ENCODE measurements at places on chromosomes 11 and 22.

GRCh38 chr22:39179401-39179827, 26.9 kb upstream of the CBX7 start:
- no peak for DNase-seq

DNA sequence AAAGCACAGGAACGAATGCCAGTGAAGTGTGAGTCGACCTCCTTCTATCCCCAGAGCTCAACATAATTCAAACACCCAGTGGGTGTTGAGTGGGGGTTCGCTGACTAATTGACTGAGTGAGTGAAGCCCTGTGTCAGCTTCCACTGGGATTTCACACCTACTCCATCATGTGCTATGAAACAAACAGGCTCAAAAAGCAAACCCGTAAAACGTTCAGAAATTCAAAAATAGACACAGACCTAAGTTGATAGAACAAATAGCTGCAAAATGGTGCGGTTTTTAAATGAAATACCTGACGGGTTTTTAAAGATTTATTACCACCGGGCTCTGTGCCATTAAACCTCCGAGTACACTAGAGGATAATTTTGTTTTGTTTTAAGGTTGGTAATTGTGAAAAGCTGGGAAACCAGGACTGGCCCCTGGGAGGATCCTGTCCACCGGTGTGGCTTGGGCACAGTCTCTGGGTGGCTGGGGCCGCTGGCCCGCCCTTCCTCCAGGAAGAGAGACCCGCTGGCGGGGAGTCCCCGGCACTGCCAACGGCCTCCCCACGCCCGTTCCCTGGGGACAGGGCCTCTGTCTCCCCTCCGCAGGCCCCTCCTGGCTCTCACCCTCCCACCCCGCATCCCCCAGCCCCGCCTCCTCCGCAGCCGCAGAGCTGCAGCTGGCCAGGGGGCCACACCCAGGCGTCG, 13.6 kb downstream of the KCNJ5 start:
- DNase-seq: no peak

DNA sequence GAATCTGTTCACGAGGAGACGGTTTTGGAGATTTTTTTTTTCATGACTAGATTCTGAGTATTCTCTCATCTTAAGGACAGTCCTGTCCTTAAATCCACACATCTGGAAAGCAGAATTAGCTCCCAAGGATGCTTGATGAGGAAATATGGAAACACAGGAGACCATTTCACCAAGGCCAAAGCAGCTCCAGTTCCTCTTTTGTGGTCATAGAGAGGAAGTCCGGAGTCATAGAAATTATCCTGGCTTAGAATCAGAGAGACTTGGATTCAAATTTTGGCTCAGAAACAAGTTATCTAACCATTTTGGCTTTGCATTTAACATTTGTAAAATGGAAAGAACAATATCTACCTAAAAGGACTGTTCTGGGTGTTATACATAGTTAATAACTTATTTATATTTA, 7.3 kb upstream of the TEAD1 start:
- no peak for DNase-seq

DNA sequence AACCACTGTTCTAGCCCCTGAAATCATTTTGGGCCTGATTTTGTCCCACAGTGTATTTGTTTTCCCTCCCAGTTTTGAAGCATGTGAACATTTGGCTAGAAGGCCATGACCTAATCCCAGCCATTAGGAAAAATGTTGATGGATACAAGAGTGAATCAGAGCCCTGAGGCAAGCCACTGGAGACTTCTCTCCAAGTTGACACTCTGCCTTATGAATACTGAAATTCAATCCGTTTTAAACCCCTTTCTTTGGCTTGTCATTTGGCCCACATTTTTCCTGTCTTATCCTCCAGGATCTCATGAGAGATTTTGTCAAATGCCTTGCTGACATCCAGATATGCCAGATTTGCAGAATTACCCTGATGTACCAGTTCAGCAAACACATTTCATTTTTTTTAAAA, 158.8 kb downstream of the FAT3 start:
- DNase-seq: no peak

DNA sequence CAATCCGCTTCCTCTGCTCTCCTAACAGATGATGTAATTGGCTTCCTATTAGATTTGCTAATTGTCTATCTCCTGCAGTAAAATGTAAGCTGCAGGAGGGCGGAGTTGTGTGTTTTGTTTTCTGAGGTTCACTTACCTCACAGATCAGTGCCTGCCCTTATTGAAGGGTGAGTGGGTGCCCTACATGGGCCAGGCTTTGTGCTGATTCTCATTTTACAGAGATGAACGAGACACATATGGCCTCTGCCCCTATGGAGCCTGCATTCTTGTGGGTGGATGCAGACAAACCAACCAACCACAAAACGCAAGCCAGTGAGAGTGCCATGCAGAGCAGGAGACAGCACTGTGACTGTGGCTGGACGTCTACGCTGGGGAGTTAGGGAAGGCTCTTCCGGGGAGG, 9.9 kb downstream of the TESMIN start:
- DNase-seq: no peak

DNA sequence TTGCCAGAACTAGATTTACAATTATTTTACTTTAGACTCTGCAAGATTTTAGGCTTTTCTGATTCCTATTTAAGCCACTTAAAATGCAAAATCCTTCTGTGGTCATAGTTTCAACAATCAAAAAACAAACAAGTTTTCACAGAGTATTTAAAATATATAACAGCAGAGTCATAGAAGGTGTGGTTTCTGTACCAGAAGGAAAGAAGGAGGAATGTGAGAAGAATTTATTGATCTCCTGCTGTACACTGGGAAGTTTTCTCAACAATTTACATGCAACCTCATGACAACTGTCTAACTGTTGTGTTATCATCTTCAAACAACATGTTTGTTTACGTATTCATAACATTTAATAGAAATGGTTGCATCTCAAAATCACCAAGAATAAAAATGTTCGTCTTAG, 102.3 kb upstream of the CEP126 start:
- no peak for DNase-seq

- no peak for DNase-seq
These were observed 14.5 kb downstream of the RPS3 start for GRCh38 chr11:75413864-75414263.

DNA sequence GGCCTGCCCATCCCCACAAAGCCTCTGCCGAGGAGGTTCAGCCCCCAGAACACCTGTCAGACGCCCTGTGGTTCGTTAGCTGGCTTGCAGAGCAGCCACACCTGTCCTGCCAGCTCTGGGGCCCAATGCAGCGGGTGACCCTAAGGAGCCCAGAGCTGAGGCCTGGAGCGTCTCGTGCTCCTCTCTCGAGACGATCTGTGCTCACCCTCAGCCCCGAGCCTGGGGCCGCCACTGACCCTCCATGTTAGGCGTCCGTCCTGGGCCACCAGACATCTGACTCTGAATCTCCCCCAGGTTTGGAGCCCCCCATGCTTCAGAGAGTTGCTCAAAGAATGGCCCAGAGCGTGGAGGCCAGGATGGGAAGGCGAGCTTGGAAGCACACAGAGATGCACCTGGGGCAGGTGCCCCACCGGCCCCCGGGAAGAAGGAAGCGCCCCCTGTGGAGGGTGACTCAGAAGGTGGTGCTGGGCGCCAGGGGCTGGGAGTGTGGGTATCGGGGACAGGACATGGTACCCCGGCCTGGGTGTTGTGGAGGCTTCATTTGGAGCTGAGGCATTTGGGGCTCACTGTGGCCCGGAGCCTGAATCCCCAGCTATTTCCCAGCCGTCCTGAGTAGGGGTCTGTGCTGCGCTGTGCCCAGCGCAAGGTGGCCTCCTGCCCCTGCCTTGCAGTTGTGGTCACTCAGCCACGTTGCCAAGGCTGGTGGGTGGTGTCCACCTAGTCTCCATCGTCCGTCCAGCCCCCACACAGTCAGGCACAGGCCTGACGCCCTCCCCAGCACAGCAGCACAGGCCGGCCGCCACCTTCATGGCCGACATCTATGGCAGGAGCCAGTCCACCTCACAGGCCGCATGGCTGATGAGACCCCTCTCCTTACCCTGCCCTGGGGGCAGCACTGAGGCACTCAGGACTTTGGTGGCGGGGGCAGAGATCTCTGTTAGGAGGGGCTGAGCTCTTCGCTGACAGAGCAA, 36.2 kb downstream of the SBF1 start:
- peak; percentile 31 for DNase-seq

DNA sequence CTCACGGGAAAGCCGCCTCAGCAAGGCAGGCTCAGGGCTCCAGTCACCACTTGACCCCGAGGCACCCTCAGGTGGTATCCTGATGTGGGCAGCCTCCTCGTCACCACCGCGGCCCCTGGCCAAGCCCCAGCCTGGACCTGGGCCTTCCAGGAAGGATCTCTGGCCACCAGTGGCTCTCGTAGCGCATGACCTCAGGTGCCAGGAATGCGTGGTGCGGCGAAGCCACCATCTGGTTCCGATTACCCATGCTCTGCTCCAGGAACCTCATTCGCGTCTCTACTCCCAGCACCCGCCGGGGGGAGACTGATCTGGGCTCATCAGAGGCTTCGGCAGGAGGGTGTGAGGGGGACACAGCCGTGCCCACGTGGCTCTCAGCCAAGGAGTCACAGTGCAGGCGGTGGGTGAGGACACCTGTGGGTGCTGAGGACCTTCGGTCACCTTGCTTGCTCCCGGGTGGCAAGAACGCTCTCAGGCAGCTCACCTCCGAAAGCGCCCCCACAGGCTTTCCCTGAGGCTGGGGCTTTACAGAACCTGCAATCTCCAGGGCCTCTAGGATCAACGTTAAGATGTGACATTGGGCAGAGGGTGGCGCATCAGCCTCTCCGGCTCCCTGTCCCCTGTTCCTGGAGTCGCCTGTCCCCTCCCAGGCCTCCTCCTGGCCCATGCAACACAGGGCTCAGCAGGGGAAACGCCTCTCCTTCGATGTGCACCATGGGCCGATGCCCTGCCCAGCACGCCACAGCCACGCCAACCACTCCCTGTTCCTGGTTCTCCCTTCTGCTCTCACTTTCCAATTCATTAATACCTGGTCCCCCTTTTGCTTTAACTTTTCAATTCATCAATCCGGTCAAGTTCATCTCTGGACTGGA, 39.0 kb downstream of the TBX1 start:
- DNase-seq: no peak

DNA sequence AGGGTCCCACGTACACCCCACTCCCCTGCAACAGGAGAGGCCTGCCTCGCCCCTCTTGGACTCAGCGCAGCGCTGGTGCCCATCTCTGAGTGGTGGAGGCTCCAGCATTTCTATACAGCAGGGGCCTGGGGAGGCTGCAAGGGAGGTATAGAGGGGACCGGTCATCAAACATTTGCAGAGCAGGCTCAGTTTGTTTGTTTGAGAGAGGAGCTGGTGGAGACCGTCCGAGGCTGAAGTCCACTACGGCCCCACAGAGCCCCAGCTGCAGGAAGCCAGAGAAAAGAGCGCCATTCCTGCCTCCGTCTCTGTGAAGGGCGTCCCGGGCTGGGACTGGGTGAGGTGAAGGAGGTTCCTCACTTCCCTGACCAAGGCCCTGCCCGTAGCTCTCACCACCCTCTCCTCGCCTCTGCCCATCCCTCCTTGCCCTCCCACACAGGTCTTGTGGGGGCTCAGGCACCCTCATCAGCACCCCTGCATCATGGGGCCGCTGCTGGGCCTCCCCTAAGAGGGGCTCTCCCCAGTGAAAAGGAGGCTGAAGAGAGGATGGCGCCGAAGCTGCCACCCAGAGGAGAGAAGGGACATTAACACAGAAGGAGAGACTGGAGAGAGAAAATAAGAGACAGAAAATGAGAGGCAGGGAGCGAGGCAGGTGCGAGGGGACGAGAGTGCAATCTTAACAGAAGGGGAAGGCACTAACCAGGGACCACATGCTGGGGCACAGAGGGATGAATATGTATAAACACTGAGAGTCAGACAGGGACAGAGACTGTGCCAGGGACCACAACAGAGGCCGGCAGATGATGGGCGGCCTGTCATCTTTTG, 24.5 kb downstream of the RPUSD4 start:
- DNase-seq: no peak

GRCh38 chr11:96341211-96342013, 1.6 kb downstream of the MAML2 start:
- DNase-seq: no peak

- no peak for DNase-seq
These were observed 436.4 kb downstream of the TBC1D22A start for GRCh38 chr22:47198801-47199251.

DNA sequence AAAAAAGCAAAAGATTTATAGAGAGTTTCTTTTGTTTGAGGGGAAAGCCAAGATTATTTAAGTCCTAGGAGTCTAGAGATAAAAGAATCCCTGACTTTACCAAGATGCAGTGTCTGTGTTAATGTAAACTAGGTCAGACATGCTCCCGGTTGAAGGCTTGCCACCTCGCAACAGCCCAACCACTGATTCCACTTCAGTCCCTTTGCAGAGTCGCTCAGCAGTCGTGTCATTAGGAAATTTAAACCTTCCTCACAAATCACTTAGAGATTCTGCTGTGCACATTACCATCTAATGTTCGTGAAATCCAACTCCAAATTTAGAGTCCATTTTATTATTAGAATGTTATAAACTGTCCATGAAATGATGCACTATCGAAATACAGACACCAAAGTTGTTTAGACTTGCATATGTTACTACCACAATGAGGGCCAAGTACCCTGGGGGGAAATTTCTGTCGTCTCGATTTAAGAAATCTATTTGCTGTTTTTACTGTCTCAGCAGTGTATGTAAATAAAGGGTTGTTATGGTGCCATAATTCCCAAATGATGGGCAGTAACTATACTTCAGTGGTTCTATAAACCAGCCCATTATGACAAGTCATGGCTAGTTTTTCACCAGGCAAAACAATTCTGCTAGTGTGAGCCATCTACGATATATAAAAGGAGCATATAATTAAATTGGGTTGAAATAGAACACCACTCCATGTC, 101.4 kb upstream of the MTNR1B start:
- no peak for DNase-seq

DNA sequence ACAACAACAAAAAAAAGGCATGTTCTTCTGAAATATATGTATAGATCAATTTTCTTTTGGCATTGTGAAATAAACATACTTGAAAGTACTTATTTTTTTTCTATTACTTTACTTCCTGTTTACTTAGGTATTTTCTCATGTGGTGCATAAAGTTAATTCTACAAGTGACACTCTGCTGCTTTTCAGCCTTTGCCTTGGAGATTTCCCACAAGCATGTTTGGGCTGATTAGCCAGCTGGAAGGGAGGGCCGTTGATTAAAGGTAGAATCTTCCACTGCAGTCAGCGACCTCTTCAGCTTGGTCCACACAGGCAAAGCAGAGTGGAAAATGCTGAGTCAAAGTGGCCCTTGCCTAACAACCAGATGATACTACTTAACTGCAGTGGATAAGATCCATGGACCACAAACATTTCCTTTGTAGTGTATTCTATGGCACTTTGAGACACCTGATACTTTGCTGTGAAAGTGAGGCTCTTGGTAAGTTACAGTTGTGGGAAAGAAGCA, 176.0 kb downstream of the ARHGAP42 start:
- no peak for DNase-seq

DNA sequence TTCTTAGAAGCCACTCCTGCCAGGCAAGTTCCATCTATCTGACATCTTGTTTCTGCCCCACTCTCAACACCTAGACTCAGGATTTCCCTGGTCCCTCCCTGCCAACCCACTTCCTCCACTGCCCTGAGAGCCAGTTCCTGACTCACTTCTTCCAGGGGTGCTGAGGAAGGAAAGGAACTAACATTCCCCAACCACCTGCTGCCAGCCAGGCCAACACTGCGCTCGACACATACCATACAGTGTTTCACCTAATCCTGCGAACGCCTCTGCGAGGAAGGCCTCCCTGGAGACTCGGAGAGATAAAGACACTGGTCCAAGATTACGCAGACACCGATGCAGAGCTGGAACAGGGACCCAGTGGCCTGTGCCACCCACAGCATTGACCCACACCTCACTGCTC, 40.2 kb downstream of the MICAL3 start:
- DNase-seq: no peak

All from frontal cortex (tissue), 4 donors.